ENCODE measurements at places on chromosomes 5 and 9.

DNA sequence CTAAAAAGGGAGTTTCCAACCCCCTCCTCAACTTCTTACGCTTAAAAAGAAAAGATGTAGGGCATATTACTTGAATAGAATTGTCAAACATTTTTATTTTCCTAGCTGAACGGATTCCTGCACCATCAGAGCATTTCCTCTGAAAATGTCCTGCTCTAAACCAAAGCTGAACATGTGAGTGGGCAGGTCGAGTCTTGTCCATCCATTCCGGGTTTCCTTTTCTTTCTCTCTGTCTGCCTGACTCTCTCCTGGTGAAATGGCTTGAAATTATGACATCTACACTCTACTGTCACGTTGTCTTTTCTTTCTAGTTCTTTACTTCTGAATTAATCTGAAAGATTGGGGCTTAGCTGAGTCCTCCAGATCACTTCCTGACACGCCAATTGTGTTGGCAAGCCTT lies 39.2 kb upstream of the PTPN3 start:
- no peak for DNase-seq

- no peak for DNase-seq
These were observed 151.5 kb upstream of the NR3C1 start for GRCh38 chr5:143554918-143555477.

DNA sequence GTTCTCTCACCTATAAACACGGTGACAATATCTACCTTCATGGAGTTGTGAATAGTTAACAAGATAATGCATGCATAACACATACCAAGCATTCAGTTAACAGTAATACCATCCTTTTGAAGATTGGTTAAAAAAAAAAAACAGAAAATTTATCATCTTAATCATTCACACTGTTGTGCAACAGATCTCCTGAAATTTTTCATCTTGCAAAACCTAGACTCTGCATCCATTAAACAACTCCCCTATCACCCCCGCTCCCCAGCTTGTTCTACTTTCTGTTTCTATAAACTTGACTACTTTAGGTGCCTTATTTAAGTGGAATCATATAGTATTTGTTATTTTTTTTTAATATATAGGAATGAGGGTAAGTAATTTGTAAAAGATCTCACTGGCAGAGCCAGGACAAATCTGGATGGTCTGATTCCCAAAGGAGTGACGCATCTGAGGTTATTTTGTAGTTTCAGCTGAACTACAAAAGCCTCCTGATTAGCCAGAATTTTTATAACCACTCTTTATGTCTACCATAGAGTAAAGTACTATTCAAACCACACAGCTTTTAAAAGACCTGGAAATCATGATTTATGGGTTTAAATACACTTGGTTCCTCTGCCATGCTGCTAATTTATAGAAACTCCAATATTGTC lies 93.0 kb downstream of the FANCC start:
- DNase-seq, result no peak

DNA sequence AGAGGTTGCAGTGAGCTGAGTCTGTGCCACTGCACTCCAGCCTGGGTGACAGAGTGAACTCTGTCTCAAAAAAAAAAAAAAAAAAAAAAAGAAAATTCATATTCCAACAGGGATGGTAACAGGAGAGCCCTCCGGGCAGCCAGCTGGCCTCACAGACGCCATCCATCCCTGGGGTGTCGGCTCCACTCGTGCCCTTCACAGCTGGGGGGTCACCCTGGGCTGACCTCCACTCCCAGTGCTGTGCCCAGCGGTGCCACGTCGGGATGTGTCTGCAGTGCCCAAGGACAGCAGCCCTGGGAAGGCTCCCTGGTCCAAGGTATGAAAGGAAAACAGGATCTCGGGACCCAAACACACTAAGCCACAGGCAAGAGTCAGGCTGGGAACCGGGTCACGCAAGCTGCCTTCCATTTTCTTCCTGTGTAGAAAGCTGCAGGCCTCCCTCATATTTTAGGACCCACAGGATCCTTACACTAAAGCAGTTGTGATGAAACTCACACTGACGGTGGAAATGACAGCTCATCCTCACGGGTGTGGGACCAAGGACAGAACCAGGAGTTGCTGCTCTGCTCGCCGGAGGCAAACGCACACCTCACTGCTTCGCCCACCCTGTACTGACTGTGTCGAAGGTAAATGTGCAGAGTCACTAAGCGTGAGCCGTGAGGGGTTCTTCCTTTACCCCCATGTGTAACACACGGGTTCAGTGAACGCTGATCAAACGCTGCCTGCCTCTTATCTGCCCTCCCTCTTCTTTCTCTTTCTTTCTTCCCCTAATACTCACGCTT lies 5.3 kb downstream of the SLC12A7 start:
- no peak for DNase-seq

DNA sequence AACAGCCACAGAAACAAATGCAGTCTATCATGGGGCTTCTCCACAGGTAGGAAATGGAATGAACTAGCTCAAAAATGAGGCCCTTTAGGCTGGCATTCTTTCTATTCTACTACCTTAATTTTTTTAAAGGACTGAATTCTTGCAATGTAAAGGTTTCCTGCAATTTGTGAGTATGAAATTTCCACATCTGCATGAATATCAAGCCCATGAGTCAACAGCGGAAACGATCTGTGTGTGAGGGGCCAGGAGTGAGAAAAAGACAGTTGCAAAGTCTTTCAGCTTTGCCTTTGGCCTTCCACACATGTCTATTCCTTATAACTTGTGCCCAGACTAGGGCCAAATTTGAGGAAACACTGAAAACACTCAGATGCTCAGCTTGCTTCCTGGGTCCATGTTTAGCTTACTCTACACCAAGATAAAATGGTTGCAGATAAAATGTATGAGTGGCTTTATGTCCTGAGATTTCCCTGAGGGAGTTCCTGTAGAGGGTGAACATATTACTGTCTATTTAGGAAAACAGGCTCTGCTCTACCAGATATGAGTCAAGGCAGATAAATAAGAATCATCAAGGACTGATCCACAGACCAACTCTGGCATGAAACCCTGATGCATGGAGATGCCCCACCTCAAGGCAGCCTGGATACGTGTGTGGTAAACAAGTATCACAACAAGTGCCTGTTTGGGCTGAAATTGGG lies 46.5 kb downstream of the RETREG1 start:
- no peak for DNase-seq

- DNase-seq, result no peak
These were observed 1.9 kb upstream of the GM2A start for GRCh38 chr5:151251001-151251551.

DNA sequence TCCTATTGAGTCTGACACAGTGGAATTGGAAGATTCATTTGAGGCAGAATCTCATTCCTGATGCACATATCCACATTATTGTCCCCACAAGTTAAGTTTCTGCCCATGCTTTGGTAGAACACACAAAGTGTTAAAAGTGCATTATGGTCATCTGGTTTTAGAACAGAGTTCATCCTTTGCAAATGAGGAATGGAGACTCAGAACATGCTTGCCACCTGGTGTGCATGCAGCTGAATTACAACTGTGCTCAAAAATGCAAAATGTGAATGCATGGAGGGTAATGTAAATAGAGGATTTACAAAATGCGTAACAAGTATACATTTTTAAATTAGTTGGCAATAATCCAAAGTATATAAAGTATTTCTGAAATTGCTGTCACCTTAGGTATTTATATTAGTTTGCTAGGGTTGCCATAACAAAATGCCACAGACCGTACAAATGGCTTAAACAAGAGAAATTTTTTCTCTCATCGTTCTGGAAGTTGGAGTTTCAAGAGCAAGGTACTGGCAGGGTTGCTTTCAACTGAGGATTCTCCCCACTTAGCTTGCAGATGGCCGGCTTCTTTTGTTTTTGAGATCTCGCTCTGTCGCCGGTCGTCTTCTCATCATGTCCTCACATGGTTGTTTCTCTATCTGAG lies 671.1 kb downstream of the TAF11L14 start:
- DNase-seq, result no peak

All from GM06990 (cell line).